ENCODE measurements at places on chromosomes 2 and 18.

GRCh38 chr2:34419856-34420255 is 820.8 kb upstream of the FAM98A start:
- no peak for DNase-seq

DNA sequence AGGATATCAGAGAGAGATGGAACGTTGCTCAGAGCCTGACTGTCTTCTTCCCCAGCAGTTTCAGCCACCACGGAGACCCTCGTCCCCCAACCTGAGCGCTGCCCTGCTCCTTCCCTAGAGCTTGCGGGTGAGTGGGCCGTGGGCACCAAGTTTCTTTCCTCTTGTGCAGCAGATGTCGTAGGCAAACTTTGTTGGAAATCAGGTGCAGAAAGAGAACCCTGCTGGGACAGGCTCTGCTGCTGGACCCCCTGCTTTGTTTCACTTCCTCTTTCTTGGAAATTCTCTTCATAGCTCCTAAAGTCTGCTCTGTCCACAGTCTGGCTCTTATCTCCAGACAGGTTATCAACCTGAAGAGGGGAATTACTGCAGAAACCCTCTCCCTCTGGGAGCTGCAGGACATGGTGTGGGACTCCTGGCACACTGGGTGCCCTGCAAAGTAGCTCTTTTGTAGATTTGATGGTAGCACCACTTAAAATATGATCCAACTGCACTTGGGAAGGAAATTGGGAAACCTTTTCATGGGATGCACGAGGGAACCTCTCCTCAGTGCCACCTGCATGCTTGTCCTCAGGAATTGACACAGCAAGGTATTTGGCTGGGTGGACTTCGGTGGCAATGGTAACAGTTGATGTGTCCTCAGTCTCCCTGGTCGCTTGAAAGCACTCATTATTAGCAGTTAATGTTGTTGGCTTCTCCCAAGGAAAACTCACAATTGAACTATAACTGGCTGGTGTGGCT is 92.2 kb downstream of the ALPK2 start:
- no peak for DNase-seq

GRCh38 chr18:29841631-29842030 is 1200.9 kb downstream of the DSC3 start:
- DNase-seq, result no peak

DNA sequence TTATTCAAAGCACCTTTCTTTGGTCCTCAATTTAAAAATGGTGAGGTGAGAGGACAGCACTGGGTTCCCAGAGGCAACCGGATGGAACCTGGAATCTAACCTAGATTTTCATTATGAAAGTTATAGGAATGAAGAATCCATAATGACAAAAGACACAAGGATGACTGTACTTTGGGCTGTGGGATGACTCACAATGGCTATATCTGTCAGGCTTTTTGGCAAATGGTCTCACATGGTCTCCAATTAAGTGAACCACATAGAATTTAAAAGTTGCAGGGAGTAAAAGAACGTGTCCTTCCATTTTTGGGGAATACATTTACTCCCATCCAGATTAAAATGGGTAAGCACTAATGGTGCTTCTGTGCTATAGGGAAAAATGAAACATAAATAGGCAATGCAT is 31.8 kb upstream of the LYPD1 start:
- no peak for DNase-seq

DNA sequence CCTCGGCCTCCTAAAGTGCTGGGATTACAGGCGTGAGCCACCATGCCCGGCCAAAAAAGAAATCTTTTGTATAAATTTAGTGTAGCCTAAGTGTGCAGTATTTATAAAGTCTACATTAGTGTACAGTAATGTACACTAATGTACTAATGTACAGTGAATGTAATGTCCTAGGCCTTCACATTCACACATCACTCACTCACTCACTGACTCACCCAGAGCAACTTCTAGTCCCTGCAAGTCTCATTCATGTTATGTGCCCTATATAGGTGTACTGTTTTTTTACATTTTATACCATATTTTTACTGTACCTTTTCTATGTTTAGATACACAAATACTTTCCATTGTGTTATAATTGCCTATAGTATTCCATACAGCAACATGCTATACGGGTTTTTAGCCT is 254.9 kb downstream of the MYO3B start:
- DNase-seq, result no peak

DNA sequence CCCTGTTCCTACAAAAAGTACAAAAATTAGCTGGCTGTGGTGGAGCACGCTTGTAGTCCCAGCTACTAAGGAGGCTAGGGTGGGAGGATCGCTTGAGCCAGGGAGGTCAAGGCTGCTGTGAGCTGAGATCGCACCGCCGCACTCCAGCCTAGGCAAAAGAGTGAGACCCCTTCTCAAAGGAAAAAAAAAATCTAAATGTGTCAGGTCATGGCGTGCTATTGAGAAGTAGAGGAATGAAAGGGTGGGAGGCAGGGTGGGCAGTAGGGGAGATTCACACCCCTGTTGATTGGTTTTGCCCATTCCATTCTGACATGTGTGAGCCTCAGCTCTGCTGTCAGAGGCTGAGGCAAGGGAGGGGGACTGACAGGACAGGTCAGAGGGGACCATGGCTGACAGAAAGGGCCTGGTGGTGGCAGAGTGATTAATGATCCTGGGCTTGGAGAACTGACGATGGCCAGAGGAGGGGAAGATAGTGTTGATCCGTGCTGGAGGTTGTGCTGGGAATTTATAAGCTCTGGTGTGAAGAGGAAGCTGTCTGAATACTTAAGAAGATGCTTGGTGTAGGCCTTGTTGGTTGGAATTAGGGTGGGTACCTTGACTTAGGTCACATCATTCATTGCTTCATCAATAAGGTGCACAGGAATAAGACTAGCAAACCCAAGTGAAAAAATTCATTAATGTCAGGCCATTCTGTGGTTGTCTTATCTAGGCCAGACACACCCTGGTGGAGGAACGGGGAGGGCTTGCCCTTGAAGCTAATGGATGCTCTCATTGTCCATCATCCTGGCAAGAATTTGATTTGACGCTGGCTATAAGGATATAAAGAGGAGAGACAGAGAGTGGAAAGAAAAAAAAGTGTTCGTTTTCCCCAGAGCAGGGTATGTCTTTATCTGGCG is 19.1 kb upstream of the SMARCAL1 start:
- no peak for DNase-seq

DNA sequence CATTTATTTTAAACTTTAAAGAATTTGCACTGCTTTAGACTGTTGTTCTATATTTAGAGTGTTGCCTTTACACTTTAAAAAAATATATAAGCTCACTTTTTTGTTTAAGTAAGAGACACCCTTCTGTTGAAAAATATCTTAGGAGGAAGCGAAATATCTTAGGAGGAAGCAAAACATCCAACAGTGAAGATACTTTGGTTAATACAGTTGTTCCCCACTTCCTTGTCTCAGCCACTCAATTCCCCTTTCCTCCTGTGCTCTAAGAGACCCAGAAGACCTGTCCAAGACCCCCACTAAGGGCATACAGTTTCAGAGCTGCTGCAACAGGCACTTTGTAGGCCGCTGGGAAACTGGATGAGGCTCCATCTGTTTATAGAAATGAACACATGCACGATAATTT is 5.7 kb downstream of the SERPINB8 start:
- no peak for DNase-seq

GRCh38 chr2:216074794-216075193 is 6.8 kb downstream of the PECR start:
- DNase-seq, result no peak

DNA sequence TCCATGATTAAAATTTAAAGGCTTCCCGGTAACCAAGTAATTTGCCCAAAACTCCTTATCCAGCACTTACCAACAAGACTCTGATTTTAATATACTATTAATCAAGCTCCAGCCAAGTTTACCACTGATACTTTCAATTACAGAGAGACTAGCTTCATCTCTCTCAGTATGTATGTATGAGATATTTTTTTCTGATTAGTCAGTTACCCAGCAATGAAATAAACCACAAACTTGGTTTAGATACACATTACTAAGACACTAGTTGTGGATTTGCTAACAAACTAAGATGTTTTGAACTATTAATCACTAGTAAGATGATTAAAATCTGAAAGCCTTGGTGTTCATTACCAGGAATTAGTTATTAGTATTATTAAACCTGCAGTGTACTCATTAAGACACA is 1272.2 kb upstream of the ACVR2A start:
- DNase-seq, result no peak

DNA sequence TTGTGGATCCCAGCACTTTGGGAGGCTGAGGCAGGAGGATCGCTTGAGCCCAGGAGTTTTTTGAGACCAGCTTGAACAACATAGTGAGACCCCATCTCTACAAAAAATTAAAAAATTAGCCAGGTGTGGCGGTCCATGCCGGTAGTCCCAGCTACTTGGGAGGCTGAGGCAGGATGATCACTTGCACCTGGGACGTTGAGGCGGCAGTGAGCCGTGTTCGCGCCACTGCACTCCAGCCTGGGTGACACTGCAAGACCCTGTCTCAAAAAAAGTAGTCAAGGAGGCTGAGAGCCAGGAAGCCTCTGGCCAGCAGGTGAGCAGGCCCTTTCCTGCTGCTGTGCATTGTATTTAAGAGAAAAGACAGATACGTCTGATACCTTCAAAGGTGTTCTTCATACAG is 11.1 kb upstream of the PROC start:
- no peak for DNase-seq

- DNase-seq, result no peak
Observed at GRCh38 chr18:58870621-58871020, 5.9 kb downstream of the ZNF532 start.

GRCh38 chr2:110101901-110102803 is 13.5 kb downstream of the MALL start:
- DNase-seq, result no peak

GRCh38 chr2:26572591-26572990 is 68.6 kb downstream of the CIB4 start:
- DNase-seq, result no peak

DNA sequence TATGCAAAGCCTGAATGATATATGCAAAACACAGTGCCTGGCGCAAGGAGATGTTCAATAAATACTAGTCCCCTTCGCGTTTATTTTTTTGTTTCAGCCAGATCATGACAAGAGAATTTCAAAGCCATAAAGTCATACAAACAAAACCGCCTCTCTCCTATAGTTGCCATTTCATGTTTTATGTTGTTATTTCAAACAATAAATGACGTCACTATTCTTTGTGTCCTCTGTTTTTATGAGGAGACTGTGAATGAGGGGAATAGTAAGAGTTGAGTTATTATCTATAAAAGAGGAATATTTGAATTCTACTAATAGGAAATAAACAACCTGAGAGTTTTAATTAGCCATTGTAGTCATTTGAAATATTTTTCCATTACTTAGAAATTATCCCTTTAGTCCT is 464.5 kb downstream of the THSD7B start:
- no peak for DNase-seq

GRCh38 chr2:219469186-219469724 is 29.4 kb upstream of the GMPPA start:
- DNase-seq, result no peak

DNA sequence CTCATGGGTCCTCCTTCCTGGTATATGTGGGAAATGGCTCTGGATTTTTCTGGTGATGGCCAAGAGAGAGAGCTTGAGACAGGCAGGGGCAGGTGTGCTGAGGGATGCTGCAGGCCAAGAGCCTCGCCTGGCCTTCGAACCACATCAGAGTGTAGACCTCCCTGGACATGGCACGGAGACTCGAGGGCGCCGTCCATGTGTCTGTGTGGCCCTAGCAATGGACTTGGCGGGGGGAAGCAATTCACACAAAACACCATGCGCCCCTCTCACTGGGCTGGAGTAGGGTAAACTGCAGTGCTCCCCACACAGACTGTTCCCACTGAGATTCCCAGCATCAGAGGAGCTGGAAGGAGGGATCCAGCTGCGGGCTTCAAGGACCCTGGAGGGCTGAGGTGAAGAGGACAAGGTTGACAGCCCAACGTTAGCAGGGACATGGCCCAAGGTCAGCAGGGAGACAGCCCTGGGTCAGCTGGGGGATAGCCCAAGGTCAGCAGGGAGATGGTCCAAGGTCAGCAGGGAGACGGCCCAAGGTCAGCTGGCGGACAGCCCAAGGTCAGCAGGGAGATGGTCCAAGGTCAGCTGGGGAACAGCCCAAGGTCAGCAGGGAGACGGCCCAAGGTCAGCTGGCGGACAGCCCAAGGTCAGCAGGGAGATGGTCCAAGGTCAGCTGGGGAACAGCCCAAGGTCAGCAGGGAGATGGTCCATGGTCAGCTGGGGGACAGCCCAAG is 75.4 kb upstream of the HDAC4 start:
- DNase-seq, result no peak

GRCh38 chr18:75170916-75171315 is 38.0 kb downstream of the PTGR3 start:
- DNase-seq, result peak; percentile 52

DNA sequence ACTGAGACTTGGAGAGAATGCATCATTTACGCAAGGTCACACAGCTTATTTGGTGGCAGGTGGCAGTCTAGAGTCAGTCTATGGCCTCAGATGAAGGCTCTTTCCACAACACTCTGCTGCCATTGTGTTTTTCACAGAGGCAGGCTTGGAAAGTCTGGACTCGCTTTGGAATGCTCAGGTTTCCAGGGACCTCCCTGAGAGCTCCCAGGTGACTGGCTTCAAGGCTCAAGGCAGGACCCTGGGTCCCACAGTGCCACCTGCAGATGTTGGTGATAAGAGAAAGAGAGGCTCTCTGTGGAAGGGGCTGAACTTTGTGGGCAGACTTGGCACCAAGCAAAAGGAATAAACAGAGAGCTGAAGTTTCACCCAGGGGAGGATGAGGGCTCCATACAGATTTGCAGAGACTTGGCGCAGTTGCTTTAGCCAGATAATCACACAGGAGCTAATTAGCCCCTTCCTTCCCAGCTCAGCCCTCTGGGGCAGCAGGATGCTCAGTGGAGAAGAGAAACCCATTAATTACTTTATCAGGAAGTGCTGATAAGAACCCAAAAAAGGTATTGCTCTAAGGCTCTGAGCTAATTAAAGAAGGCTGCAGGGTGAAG is 103.5 kb downstream of the LBH start:
- no peak for DNase-seq

DNA sequence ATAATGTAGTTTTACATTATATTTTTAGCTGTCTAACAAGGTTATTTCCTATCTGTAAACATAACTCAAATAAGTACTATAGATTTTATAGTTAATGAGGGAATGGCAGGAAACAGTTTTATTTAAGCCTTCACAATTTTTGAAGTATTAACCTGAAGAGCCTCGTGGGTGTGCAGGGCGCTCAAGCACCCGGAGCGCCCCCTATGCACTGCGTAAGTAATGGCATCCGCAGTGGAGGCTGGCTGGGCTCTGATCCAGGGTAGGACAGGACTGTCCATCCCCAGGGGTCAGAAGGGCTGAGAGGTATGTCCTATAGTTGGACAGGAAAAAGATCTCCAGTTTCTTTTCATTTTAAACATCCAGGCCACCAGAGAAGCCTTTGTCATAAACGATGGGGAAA is 8.2 kb upstream of the GBX2 start:
- DNase-seq, result no peak

GRCh38 chr2:205166745-205167144 is 515.6 kb upstream of the NRP2 start:
- DNase-seq, result peak; percentile 20

DNA sequence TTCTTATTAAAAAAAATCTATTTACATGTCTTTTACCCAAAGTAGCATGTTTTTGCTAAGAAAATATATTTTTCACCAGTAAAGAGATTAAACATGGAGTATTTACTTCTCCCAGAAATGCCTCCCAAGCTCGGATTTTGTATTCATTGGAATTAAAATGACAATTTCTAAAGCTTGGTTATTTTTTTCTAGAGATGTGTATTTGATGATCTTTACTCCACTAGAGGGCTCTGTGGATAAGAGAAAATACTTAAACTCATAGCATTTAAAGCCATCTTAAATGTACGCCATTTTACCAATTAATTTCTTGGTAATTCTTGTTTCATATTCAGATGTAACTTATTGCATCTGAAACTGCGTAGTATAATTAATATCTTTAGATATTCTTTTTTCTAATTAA is 461.4 kb downstream of the GALR1 start:
- no peak for DNase-seq
